Natural killer cell treated with Interleukin-12 subunit alpha and Interleukin-12 subunit beta and Interleukin-15 and Interleukin-18, amount 100 ng/mL, for 72 hours (primary cell): ENCODE measurements at places on chromosomes 3 and 15. TPM values are rescaled to one million over a fixed set of nuclear protein-coding genes. Genes with fewer than 3 reads are reported as not detected.

Gene ERICH6
- total RNA-seq, result not detected

DNA sequence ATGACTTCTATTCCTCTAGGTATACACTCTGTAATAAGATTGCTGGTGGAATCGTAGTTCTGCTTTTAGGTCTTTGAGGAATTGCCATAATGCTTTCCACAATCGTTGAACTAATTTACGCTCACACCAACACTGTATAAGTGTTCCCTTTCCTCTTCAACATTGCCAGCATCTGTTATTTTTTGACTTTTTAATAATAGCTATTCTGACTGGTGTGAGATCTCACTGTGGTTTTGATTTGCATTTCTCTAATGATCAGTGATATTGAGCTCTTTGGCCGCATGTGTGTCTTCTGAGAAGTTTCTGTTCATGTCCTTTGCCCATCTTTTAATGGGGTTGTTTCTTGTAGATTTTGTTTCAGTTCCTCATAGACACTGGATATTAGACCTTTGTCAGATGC, 12.8 kb downstream of the NXPE3 start:
- DNase-seq, result no peak

DNA sequence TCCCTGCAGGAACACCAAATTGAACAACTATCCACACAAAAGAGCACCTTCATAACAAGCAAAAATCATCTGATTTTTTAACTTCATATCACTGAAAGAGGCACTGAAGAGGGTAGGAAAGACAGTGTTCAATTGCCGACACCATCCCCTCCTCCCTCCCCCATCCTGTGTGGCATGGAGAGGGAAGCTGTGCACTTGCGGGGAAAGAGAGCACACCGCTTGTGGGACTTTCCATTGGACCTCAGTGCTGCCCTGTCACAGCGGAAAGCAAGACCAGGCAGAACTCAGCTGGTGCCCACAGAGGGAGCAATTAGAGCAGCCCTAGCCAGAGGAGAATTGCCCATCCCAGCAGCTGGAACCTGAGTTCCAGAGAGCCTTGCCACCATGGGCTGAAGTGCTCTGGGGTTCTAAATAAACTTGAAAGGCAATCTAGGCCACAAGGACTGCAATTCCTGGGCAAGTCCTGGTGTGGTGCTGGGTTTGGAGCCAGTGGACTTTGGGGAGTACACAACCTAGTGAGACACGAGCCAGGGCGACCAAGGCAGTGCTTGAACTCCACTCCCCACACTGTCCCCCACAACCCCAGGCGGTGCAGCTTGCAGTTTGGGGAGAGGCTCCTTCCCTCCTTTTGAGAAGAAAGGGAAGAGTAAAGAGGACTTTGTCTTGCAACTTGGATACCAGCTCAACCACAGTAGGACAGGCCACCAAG, 27.0 kb downstream of the PEAK1 start:
- DNase-seq, result no peak

DNA sequence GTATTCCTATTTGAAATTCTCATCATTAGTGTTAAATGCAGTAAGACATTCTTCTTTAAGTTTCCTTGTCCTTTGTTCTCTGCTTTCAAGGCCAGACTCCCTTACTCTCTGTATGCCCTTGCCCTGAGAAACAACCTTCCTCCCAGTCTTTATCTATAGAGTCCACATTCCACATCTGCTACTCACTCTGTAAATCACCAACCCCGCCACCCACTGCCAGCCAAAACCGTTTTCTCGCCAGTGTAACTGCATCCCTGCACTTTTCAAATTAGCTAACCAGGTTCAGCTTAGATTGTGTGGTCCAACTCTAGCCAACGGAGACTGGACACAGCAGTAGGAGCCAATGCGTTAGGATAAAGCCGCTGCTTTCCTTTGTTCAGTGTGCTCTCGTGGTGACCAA, 402.4 kb upstream of the PDZRN3 start:
- DNase-seq, result no peak

Gene SLC33A1
- total RNA-seq, result 36.7 TPM

DNA sequence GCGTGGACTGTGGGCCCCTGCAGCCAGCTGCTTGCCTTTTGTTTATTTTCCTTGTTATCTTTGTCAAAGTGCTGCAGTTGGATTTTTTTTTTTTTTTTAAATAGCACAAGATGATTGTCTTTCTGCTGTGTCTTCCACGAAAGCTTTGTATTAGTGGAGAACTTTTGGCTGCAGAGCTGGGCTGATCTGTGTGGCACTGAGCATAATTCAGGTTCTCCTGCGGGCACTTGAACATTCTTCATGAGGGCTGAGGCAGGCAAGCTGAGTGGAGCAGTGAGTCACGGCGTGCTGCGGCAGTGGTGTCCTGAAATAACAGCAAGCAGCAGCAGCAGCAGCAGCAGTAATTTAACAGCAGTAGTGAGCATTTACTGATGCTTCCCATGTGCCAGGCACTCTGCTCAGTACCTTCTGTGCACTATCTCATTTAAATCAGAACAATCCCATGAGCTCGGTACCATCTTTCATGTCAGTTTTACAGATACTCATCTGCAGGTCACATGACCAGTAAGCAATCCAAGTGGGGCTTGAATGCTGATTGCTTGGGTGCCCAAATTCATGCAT, 45.8 kb downstream of the MITF start:
- DNase-seq, result no peak

GRCh38 chr3:25548836-25549235, 115.9 kb downstream of the TOP2B start:
- DNase-seq, result no peak

- peak; percentile 81 for DNase-seq
Measured at GRCh38 chr15:90407871-90408317, 19.9 kb downstream of the IQGAP1 start.

- DNase-seq, result no peak
Measured at GRCh38 chr3:76308541-76308940, 523.2 kb upstream of the ZNF717 start.

Gene PIK3CA
- 21.9 TPM for total RNA-seq

DNA sequence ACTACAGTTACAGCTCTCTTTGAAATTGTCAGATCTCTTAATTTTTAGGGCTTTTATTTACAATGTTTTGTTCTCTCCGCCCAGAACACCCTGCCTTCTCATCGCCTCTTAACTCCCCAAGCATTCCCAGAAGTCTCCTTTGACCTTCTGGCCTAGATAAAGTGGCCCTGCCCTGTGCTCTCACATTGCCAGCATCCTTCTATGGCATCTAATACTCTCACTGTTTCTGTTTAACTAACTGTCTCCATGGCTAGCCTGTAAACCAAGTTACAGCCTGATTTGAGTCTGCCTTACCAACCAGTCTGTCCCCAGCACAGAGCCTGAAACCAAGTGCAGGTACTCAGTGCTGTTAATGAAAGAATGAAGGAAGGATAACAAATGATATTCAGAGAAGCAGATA, 19.9 kb downstream of the COL8A1 start:
- no peak for DNase-seq

Gene KLHL6
- 19.3 TPM for total RNA-seq

DNA sequence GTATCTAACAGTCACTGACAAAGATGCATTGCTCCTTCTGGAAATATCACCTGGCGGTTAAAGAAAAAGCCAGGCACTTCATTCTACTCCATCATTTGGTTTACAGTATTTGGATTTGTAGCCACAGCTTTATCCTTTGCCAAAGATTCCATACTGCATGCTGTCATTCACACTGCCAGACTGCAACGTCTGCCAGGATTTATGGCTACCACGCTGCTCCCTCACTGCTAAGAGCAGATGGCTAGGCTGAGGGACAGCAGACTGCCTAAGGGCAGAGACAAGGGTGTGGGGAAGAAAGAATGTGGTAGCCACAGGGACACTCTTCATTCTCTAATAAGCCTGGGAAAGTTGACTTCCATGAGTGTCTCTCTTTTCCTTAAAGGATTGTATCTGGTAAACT, 1047.0 kb downstream of the TUSC7 start:
- DNase-seq, result no peak

DNA sequence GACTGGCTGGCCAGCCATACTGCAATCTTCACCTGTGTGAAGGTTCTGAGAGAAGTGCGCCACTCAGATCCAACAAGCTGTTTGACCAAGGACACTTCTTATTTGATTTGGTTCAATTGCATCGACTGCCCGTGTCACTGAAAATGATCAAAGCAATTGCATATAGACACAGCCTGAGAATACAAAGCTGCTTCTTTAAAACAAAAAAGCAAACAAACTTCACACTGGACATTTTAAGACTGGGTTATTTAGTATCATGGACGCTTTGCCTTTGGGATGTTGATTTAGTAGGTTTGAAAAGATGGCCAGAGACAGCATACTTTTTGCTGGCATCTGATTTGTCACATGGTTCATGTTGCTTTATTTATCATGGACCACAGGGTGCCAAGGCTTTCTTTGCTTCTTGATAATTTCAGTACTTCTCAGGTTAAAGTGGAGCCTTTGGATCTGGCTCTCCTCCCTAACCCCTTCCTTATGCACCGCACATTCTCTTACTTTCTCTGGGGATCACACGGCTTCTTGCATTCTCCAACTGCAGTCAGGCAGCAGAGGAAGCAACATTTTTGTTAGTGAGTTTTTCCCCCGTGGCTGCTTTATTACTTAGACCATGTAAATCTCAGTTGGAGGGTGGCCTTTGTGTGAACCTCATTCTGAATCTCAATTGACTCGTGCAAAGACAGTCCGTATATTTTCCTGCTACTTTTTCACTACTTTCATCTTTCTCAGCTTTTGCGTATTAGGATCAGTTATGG, 151.0 kb downstream of the CD47 start:
- no peak for DNase-seq

GRCh38 chr3:142618917-142619461, 22.8 kb downstream of the PLS1 start:
- no peak for DNase-seq

DNA sequence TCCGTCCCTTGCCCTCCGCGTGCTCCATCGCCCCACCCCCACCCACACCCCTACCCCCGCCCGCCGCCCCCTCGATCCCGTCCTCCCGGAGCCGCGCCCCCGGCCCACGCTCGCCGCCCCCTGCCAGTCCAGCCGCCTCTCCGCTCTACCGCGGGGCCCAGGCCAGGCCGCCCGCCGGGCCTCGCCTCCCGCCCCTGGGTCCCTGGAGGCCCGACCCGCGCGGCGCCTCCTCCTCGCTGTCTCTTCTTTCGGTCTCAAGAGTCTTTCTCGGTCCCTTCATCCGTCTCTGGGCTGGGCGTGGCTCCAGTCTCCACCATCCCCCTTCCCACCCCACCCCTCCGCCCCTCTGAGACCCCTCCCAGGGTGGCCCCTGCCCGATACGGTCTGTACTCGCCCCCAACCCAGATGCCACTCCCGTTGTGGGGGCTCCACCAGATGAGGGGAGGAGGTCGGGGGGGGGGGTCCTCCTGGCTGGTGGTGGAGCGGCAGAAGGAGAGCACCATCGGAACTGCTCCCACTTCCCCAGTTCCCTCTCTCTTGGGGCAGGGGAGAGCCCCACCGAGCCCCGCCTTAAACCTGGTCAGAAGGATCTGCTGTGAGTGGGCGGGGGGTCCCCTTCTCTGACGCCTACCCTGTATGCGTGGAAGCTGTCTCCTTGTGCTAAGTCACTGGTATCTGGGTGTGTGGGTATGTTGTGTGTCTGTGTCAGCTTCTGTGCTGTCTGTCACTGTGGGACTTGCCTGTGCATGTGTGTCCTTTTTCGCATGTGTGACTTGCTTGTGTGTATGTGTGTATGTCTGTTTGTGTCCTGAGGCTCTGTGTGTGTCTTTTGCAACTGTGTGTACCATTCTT, 1.0 kb downstream of the PRKCD start:
- no peak for DNase-seq

DNA sequence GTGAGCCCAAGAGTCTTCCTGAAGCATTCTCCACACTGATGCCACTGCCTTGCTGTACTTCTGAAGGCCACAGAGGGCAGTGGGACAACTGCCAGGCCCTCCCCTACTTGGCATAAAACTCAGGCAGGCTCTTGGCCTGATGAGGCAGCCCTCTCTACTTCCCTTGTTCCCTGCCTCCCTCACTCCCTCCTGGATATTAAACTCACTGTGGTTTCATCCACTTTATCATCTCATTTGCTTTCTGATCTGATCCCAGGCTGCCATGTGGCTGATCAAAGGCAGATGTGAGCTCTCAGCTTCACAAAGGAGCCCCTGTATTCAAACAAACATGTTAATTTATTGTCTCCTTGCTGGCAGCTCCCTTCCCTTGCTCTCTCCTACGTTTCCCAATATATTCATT, 533.5 kb downstream of the IGSF11 start:
- no peak for DNase-seq

- DNase-seq, result no peak
Measured at GRCh38 chr15:52010633-52011595, 8.1 kb upstream of the MAPK6 start.

Gene GOLGA6L4
- 1.2 TPM for total RNA-seq
